Esophagus squamous epithelium (tissue), 5 donors: ENCODE measurements at places on chromosomes 5 and 9.

DNA sequence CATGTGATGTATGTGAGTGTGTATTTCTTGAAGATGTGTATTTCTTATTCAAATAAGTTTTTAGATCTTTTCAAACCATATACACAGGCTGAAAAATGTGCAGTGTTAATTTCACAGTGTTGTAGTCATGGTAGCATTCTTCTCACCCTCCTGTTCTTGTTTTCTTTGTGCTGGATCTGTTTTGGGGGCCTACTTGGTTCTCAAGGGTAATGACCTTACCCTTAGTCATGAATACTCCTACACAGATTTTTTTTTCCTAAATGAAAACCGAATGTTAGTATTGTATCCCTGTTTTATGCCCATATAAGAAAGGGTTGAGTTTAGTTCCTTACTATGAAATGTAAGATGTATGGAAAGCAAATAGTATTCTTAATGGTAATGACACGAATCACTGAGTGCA is 88.0 kb downstream of the SLC44A1 start:
- no peak for DNase-seq

DNA sequence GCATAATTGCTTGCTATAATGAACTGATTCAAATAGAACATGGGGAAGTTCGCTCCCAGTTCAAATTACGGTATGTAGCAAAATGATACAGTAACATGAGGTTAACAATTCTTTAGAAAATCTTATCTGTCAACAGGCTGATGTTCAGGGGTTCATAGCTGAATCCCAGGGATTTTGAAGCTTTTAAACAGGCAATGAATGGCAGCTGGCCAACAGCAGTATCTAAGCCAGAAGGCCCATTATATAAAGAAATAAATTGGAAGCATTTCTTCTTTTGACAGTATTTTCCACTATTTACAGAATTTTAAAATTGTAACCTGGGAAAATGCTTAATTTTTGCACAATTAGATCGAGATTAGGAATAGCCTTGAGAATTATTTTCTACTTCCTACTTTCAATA is 126.8 kb downstream of the PDE8B start:
- no peak for DNase-seq

GRCh38 chr5:4831325-4831724 is 308.8 kb upstream of the ADAMTS16 start:
- DNase-seq, result no peak

- no peak for DNase-seq
These were observed 309.7 kb upstream of the MPDZ start for GRCh38 chr9:13589034-13589737.
